Cortex of kidney (tissue), 1 donor: ENCODE measurements at places on chromosomes 3 and 15.

- DNase-seq = no peak
These were observed 19.0 kb upstream of the TRAK1 start for GRCh38 chr3:42071904-42072812.

DNA sequence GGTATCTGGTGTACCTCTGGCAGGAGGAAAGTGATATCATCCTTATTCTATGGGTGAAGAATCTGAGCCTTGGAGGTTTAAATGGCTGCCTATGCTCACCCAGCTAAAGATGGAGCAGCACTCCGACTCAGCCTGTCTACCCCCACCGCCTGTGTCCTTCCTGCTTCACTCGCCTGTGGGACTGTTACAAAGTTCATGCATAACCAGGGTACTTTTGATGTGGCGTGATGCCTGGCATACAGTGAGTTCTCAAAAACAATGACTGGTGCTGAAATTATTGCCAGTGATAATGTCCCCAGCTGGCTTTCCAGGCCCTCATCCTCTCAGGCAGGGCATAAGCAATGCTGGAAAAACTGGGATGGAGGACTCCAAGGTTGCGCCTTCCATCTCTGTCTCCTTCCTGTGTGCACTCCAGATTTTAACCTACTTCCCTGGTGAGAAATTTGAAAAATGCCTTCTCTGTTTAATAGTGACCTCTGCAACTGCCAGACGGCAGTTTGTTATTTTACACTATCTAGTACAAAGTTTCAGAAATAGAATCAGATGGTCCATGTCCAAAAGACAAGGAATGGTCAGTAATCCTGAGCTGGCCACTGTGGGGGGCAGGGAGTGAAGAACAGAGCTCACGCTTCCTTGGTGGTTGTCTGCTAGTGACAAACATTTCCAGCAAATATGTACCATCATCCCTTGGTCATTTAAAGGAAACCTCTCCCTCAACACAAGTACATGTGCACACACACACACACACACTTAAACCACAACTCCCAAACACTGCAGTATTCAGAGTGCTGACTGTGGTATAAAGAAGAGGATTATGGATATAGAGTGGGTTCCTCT, 86.5 kb upstream of the NMNAT3 start:
- no peak for DNase-seq

- no peak for DNase-seq
These were observed 46.6 kb downstream of the APH1B start for GRCh38 chr15:63323798-63324563.

GRCh38 chr15:32716216-32716914, 1.4 kb upstream of the GREM1 start:
- no peak for DNase-seq

DNA sequence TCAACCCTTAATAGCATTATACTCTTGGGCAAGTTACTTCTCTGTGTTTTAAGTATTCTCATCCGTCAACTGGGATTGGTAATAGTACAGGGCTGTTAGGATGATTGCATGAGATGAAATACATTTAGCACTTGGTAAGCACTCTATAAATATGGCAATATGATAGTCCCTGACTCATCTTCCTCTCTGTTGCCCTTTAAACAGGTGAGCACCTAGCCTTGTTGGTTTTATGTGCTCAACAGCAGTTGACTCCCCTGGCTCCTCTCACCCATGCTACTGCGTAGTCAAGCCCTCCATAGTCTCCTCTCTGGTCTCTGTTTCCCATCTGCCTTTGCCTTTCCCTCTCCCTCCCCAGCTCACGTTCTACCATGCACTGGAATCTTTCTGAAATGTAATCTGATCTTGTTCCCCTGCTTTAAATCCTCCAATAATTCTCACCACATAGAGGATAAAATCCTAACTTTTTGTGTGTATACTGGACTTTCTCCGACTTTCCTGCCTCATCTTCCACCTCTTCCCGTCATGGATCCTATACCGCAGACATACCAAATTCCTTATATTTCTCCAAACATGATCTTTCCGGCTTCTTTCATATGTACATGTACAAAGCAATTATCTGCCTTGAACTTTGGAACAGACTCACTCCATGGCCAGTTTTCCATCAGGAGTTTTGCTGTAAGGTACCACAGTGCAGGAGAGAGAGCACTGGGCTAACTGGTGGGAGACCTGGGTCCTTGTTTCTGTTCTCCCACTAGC, 42.3 kb downstream of the FSD2 start:
- no peak for DNase-seq

GRCh38 chr3:65915477-65915876, 123.2 kb downstream of the MAGI1 start:
- DNase-seq = no peak

GRCh38 chr3:145864336-145864735, 296.6 kb downstream of the PLOD2 start:
- no peak for DNase-seq

DNA sequence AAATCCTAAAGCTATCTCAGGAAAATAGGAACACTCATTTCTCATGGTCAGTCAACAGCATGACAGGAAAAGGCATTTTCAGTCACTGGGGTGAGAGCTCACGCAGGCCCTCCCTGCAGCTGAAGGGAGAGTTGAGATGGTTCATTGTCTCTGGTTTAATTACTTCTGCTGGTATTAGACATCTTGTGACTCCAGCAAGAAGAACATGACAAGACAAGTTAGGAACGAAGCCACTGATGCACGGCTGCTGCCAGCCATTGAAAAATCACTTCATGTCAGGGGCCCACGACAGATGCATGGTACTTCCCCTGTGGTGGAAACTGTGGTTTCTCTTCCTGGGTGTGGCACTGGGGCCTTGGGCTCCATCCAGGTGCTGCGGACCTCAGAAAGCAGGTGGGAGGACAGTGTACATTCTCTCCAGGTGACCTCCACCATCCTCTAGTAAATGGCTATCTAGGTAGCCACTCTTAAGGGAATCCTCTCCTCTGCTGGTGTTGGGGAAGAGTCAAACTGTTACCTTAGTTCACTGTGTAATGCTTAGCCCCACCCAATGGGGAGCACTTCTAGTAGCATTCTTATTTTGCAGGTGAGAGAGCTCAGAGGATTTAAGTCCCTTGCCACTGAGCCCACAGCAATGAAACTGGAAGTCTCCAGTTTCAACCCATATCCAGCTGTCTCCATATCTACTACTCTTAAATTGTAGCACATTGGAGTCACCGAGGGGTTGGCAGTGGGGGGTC, 274.2 kb downstream of the LRTM1 start:
- DNase-seq = no peak

DNA sequence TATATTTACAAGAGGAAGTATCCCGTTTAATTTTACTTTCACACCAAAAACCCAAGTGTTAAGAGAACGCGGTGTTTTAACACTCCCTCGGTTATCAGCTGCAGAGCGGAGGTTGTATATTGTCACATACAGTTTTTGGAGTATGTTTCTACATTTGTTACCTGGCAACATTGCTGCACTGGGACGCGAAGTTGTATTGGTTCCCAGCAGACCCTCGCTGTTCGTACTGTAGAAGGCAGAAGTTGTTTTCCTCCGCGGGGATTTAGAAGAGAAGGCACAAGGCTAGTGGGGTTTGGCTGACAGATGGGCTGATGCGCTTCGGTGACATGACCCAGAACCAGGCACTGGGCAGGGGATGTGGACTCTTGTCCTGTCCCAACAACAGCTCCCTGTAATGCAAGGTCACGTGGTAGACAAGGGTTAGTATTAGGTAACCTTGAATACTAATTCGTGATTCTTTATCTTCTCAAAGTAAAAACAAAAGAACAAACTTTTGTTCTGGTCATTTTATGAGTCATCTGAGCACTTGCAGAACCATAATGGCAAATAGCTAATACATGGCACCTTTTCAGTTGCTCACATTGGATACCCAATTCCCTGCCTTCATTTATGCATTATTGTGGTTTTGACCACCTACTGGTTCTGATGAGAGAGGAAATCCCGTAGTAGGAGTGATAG, 230.4 kb upstream of the BHLHE40 start:
- DNase-seq = no peak

- no peak for DNase-seq
These were observed 259.9 kb downstream of the PLCL2 start for GRCh38 chr3:17144665-17144993.

- no peak for DNase-seq
These were observed 2.5 kb upstream of the TBC1D21 start for GRCh38 chr15:73870700-73871408.

- DNase-seq = no peak
These were observed 39.5 kb downstream of the ANP32A start for GRCh38 chr15:68781217-68781616.

- DNase-seq = no peak
These were observed 23.5 kb downstream of the TPRG1 start for GRCh38 chr3:189195302-189195701.

GRCh38 chr15:76533060-76533820, 196.7 kb downstream of the ISL2 start:
- DNase-seq = no peak

DNA sequence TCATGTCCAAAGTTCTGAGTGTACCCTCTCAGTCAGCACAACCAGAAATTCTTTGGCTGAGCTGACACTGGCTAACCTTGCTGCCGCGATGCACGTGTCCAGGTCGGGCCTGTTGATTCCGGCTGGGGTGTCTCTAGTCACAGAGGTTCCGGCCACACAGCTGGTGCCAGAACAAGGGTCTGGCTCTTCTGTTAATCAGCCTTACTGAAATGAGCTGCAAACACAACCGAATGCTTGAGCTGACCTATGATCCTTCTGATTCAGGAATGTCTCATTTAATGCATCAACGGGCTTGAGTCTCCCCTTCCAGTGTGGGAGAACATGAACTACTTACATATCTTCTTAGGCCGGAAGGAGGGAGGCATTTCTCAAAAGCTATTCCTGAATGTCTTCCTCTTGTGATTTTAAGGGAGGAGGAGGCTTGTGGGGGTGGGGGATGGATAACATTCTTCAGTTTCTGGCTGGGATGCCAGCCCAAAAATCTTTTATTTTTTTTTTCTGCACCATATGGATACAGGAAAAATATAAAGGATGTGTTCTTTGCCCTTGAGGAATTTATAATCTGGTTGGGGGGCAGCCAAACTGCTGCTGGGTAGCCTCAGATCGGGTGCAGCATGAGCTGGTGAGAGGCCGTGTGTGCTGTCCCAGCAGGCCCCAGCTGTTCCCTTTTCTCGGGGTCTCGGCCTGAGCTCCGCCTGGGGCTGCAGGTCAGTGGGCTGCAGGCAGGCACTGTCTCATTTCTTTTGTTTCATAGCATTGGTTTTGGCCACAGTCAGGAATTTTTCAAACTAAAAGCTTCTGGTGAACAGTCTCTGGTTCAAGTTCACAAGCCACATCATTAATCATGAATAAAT, 319.1 kb upstream of the TBL1XR1 start:
- no peak for DNase-seq

DNA sequence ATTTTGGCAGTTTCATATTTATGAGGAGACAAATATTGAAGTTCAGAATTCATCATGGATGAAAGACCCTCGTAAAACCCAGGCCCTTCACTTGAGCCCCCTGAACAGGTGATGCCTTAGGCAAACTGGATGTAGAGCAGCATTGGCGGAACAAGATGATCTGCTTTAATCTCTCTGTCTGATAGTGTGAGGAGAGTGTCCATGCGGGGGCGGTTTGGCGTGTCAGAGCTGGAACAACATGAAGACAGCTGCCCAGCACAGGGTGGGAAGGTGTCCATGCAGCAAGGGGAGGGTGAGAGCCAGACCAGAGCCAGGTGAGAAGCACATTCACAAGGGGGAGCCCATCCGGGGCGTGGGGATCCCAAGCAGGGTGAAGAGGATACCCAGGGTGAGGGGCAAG, 31.8 kb upstream of the ANP32A start:
- DNase-seq = no peak
